ENCODE measurements at places on chromosomes 7 and 10.

- H3K27me3 ChIP-seq = peaks cover 5% of the 10 kb centered on the region
- H3K36me3 ChIP-seq = no peaks in the 10 kb centered on the region
- no peak for DNase-seq
- no peak overlapping the region for H3K4me3 ChIP-seq
- no peak overlapping the region for H3K27ac ChIP-seq
- H3K4me1 ChIP-seq = no peaks in the 10 kb centered on the region
Observed at GRCh38 chr7:96599288-96599936, 110.2 kb downstream of the SEM1 start.

GRCh38 chr10:20963056-20963455 is 65.9 kb upstream of the NEBL start:
- no peak for DNase-seq
- no peak overlapping the region for H3K27ac ChIP-seq
- no peaks in the 10 kb centered on the region for H3K4me1 ChIP-seq
- peaks cover 4% of the 10 kb centered on the region for H3K27me3 ChIP-seq
- no peaks in the 10 kb centered on the region for H3K36me3 ChIP-seq
- no peak overlapping the region for H3K4me3 ChIP-seq

GRCh38 chr7:118793582-118793981 is 569.1 kb downstream of the ANKRD7 start:
- no peak overlapping the region for H3K27ac ChIP-seq
- no peaks in the 10 kb centered on the region for H3K36me3 ChIP-seq
- H3K27me3 ChIP-seq = no peaks in the 10 kb centered on the region
- H3K4me1 ChIP-seq = no peaks in the 10 kb centered on the region

GRCh38 chr10:11713186-11713743 is 28.9 kb upstream of the ECHDC3 start:
- no peak overlapping the region for H3K4me3 ChIP-seq
- H3K36me3 ChIP-seq = no peaks in the 10 kb centered on the region
- no peak for DNase-seq
- H3K27ac ChIP-seq = no peak overlapping the region
- no peaks in the 10 kb centered on the region for H3K4me1 ChIP-seq

GRCh38 chr7:98394377-98394836 is 6.5 kb downstream of the BAIAP2L1 start:
- H3K27ac ChIP-seq = no peak overlapping the region
- no peak for DNase-seq
- no peak overlapping the region for H3K4me3 ChIP-seq
- peaks cover 2% of the 10 kb centered on the region for H3K27me3 ChIP-seq

GRCh38 chr10:89867964-89868363 is 166.6 kb downstream of the KIF20B start:
- no peaks in the 10 kb centered on the region for H3K4me1 ChIP-seq
- no peak overlapping the region for H3K27ac ChIP-seq
- H3K27me3 ChIP-seq = peaks cover 2% of the 10 kb centered on the region
- peak; percentile 14 for DNase-seq
- no peaks in the 10 kb centered on the region for H3K36me3 ChIP-seq
- H3K4me3 ChIP-seq = no peak overlapping the region

- H3K36me3 ChIP-seq = no peaks in the 10 kb centered on the region
- no peak overlapping the region for H3K4me3 ChIP-seq
- no peak for DNase-seq
- H3K27ac ChIP-seq = no peak overlapping the region
- no peaks in the 10 kb centered on the region for H3K4me1 ChIP-seq
Observed at GRCh38 chr10:20330246-20330645, 514.0 kb downstream of the PLXDC2 start.

DNA sequence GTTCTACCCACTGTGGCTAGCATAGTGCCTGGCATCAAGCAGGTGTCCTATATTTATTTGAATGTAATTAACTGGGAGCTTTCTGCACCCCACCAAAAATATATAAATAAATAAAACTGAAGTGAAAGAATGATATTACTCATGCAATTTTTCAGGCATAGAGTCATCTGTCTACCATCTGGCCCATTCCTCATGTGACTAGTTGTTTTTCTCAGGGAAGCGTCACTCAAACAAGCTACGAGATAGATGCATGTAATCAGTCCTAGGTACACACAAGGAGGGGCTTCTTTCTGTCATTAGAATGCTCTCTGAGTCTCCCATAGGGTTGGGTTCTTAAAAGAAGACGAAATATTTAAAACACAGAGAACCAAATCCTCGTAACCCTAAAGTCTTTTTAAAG is 255.5 kb upstream of the KMT2E start:
- H3K36me3 ChIP-seq = no peaks in the 10 kb centered on the region
- no peaks in the 10 kb centered on the region for H3K27me3 ChIP-seq
- H3K27ac ChIP-seq = no peak overlapping the region
- H3K4me1 ChIP-seq = no peaks in the 10 kb centered on the region
- no peak for DNase-seq

DNA sequence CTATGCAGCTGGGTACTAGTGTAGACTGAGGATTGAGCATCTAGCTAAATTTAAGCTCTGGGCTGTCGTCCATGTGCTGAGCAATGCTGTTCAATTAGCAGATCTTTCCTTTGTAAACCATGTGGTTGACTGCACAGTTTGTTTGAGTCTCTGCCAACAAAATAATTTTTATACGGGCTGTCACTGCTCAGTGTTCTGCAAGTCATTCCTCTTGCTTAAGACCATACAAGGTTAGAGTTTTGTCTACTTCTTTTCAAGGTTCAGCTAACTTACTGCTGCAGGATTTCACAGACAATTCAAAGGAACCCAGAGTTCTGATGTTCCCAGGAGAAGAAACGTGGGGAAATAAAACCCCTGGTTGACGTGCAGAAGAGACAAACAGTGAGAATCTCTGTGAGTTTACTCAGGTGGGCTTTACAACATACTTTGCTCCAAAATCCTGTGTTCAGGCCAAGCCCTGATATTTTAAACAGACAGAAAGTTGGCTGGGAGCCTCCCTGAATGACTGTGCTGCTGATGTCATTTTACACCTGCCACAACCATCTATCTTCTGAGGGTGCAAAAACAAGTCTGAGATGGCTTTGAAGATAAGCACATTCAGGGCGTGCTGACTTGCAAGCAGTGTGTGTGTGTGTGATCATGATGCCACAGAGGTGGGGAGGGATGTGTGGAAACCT is 177.1 kb upstream of the SVIL start:
- no peak overlapping the region for H3K27ac ChIP-seq
- DNase-seq = peak; percentile 81
- no peaks in the 10 kb centered on the region for H3K36me3 ChIP-seq
- H3K4me3 ChIP-seq = no peak overlapping the region
- H3K4me1 ChIP-seq = peaks cover 18% of the 10 kb centered on the region
- no peaks in the 10 kb centered on the region for H3K27me3 ChIP-seq

- H3K4me3 ChIP-seq = no peak overlapping the region
- peak; percentile 31 for DNase-seq
- H3K27me3 ChIP-seq = no peaks in the 10 kb centered on the region
Observed at GRCh38 chr7:45026984-45027773, 27.2 kb downstream of the CCM2 start.

- peaks cover 18% of the 10 kb centered on the region for H3K4me1 ChIP-seq
- no peaks in the 10 kb centered on the region for H3K36me3 ChIP-seq
- no peak for DNase-seq
Observed at GRCh38 chr10:91909117-91909677, at the start of gene FGFBP3. FGFBP3 (minus strand) TSS chr10:91909486; CDS start chr10:91908969, 517 bp downstream.

- no peaks in the 10 kb centered on the region for H3K27me3 ChIP-seq
- peak overlapping the region; percentile 84 for H3K27ac ChIP-seq
- peaks cover 19% of the 10 kb centered on the region for H3K36me3 ChIP-seq
- DNase-seq = peak; percentile 69
- H3K4me3 ChIP-seq = peak overlapping the region; percentile 97
Observed at GRCh38 chr10:33332183-33333065, 2.0 kb downstream of the NRP1 start.

DNA sequence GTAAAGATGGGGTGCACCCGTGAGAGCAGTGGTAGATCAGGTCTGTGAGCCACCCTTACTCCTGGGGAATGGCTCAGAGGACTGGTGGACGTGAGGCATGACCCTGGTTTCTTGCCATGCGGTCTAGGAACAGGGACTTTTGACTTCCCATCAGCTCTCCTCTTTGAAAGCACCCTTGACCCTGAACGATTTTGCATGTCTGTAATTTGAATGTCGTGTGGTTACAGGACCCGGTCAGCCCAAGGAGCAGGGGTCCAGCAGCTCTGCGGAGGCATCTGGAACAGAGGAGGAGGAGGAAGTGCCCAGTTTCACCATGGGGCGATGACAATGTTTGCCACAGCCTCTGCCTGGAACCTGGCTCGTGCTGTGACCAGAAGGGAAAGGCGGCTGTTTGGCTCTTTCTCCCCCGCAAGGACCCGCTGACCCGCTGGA is 8.6 kb upstream of the ORAI2 start:
- no peaks in the 10 kb centered on the region for H3K27me3 ChIP-seq
- H3K27ac ChIP-seq = no peak overlapping the region
- no peak overlapping the region for H3K4me3 ChIP-seq
- H3K4me1 ChIP-seq = no peaks in the 10 kb centered on the region
- DNase-seq = no peak

DNA sequence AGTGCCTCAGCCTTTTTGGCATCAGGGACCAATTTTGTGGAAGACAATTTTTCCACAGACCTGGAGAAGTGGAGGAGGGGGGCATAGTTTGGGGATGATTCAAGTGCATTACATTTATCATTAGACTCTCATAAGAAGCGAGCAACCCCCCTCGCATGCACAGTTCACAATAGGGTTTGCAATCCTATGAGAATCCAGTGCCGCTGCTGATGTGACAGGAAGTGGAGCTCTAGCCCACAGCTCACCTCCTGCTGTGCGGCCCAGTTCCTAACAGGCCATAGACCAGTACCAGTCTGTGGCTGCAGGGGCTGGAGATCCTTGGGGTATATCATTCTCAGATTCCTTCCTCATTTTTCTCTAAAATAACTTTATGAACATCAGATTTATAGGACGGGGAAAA is 50.8 kb downstream of the ATAD1 start:
- H3K4me3 ChIP-seq = no peak overlapping the region
- no peak for DNase-seq
- no peaks in the 10 kb centered on the region for H3K27me3 ChIP-seq
- peaks cover under 1% of the 10 kb centered on the region for H3K4me1 ChIP-seq
- H3K36me3 ChIP-seq = no peaks in the 10 kb centered on the region

DNA sequence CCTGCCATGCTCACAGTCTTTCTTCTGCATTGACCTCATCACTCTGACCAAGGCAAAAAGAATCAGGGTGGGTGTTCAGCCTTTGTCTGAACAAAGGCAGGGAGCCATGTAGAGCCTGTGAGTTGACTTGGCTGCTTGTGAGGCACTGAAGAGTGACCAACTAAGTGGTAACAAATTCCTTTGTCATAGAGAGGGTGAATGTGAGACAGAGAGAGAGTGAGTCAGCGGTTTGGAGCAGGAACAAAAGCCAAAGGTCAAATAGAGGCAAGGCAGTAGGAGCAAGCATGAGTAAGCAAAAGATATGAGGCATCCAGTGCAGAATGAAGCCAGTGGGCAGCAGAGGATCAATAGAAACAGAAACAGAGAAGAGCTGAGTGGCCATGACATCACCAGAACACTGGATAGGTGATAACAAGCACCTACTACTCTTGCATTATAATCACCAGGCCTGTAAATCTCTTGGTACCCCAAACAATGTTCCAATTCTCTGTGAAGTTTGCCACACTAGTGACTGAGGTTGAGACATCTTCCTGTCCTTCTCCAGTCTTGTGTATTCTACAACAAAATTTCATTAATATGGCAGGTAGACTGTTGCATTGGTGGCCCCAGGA is 116.2 kb upstream of the LAMB4 start:
- peak; percentile 91 for DNase-seq
- H3K36me3 ChIP-seq = no peaks in the 10 kb centered on the region
- H3K27me3 ChIP-seq = no peaks in the 10 kb centered on the region
- H3K27ac ChIP-seq = peak overlapping the region; percentile 79

DNA sequence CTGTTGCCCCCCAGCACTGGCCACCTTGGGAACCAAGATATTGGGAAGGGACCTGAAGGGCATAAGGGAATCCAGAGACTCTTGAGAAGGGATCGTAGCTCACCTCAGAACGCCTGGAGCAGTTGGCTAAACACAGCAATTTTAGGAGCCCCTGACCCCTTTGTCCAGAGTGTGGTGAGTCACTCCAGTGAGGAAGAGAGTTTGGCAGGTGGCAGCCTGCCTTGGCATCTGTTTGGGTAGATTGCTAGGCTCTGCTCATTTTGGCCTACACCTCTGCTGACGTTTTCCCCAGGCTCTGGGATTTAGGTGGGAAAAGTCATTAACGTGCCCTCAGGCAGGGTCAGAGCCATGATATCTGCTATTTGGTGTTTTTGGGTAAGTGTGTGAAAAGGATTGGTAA is 100.6 kb downstream of the GRB10 start:
- H3K27me3 ChIP-seq = no peaks in the 10 kb centered on the region
- peak; percentile 64 for DNase-seq
- peak overlapping the region; percentile 10 for H3K27ac ChIP-seq

DNA sequence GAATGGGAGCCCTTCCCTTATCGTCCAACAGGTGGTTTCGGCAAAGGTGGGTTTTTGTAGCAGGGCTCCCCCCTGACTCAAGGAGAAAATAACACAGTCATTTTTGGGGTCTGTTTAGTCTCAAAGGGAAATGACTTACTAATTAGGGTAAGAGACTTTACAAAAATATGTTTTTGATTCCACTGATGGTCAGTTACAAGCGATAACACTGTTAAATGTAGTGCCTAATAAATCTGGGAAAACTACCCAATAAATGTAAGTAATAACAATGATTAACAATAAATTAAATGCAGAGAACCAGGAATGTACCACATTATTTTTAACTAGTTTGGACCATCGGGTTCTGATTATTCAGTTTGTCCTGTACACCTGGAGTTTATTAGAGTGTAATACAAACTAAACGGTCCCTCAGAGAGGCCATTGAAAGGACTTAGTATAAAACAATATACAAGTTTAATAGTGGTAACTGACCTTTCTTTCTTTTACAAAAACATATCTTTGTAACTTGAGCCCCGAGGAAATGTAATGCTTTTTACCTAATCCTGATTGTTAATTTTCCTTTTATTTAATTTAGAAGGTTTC is 216.2 kb upstream of the HABP2 start:
- peaks cover 3% of the 10 kb centered on the region for H3K27me3 ChIP-seq
- H3K4me1 ChIP-seq = no peaks in the 10 kb centered on the region
- no peak overlapping the region for H3K4me3 ChIP-seq
- no peaks in the 10 kb centered on the region for H3K36me3 ChIP-seq
- DNase-seq = no peak

DNA sequence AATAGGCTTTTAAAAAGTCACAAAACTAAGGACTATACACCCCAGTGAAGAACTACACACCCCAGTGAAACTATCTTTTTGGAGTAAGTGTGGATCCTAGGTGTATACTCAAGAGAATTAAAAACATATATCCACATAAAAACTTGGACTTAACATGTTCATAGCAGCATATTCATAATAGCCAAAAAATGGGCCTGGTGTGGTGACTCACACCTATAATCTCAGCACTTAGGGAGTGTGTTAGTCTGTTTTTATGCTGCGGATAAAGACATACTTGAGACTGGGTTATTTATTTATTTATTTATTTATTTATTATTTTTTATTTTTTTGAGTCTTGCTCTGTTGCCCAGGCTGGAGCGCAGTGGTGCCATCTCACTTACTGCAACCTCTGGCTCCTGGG is 19.0 kb upstream of the COMTD1 start:
- no peak for DNase-seq
- no peaks in the 10 kb centered on the region for H3K27me3 ChIP-seq
- no peak overlapping the region for H3K27ac ChIP-seq
- H3K4me1 ChIP-seq = no peaks in the 10 kb centered on the region
- no peak overlapping the region for H3K4me3 ChIP-seq
- no peaks in the 10 kb centered on the region for H3K36me3 ChIP-seq
